Putamen (tissue), 1 donor: ENCODE measurements at places on chromosomes 2 and 18.

- DNase-seq = no peak
Observed at GRCh38 chr2:127388423-127389164, 819 bp upstream of the MAP3K2 start.

DNA sequence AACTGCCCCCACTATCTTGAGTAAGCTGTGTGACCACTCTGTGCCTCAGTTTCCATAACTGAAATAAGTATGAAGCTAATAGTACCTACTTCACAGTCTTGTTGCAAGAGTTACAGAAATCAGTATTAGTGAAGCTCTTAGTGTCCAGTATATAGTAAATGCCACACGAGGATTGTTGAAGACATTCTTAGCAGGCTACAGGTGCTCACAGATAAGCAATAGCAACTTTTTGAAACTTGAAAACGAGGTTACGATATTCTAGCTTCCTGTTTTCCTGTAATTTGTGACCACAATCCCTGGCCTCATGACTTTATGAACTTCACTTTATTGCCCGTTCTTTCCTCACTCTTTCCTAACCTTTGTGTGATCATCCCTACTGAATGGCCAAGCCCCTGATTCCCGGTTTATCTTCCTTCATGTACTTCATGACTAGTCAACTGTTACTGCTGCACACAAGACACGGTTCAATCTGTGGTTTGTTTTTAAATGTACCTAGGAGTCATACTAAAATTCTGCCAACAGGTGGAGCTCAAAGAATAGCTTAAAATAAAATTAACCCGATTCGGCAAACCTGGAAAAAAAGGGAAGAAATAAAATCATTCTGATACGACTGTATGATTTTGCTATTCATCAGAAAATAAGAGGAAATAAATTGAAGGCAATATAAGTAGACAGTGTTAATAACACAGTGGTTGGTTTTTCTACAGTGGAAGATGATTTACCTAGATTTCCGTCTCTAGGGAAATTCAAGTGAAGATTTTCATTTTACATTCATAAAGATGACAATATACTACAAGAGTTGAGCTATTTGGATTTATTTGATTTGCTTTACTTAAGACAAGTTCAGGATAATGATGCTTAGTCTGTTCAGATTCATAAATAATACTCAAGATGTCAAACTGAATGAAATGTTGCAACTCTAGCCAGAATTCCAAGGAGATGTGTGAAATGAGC, 38.1 kb upstream of the STAT1 start:
- peak; percentile 39 for DNase-seq

DNA sequence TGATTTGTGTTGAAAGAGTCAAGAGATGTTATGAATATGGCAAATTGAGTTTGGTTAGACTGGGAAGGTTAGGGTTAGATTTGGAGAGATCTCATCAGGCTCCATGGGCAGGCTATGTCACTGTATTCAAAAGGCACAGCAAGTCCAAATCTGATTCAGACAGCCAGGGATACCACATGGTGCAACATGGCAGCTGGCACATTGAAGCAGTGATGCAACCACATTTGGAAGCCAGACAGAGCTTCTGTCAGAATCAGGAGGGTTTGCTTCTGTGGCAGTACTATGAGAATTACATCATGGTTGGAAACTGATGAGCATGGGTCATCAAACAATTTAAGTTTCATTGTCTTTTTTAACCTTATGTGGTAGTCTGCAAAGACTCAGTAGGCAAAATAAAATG, 772.2 kb downstream of the SUCLG1 start:
- peak; percentile 82 for DNase-seq

DNA sequence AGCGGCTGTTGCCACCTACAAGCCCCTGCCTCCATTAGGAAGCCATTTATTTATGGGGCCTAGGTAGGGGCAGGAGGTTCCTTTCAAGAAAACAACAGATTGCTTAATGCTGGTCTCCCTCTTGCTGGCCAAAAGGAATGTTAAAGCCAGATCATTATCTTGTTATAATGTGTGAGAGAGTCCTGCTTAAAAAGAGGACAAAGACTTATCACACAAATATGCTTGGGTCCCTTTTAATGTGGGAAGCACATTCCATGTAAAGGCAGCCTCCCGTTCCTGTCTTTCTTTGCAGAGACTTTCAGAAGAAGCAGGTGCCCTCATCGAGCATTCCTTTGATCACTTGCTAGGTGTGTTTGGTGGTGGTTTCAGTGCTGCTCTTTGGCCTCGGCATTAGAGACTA, 76.4 kb downstream of the AGAP1 start:
- DNase-seq = no peak

DNA sequence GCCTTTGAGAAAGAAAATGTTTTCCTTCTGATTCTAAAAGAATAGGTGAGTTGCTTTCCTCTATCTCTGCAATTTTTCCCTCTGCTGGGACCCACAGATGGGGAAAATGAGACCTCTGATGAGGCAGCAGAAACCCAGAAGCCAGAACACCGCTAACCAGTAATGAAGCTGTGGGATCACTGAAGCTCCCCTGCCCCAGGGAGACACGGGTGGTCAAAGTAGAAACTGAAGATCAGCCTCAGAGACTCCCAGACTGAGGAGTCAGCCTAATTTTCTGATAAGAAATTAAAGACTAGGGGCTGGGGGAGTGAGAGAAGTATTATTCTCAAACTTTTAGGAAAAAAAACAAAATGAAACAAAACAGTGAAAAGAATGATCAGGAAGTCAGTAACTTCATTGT, 30.1 kb downstream of the CD8B start:
- no peak for DNase-seq

- no peak for DNase-seq
Observed at GRCh38 chr18:74577019-74577418, 20.7 kb upstream of the ZNF407 start.

DNA sequence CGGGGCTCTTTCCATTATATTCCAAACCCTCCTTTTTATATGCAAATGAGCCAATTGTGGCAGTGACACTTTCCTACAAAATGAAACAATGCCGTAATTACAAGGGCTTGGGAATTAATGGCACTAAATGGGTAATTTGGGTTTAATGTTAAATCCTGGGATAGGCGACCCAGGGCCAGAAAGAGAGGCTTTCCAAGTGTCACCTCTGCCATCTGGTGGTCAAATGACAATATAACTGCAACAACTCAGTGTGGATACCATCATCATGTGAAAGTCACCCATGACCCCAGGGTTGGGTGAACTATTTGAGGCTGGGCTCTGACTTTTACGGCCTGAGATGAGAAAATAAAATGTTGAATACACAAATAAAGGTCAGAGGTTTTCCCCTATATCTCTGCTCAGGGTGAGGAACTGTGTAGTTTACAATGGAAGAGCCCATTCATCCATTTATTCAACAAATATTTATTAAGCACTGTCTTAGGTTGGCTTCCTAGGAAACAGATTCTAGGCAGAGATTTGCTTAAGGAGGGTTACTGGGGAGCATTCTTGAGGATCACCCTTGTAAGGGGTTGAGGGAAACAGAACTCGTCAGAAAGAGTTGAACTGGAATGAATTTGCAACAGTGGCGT, 13.6 kb upstream of the THADA start:
- no peak for DNase-seq

DNA sequence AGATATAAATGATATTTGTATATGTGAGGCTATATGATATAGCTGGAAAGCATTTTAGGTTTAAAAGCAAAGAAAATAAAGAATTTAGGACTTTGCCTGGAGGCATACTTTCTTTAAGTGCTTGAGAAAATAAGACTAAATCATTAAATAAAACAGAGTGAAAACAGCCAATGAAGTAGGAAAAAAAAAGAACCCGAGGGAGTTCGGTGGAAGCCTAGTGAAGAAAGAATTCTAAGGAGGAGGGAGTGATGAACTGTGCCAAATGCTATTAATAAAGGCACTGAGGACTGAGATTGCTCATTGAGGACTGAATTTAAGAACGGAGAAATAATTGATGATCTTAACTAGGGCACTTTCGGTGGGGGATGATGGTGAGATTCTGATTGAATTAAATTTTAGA, 573.5 kb downstream of the DSC3 start:
- no peak for DNase-seq

GRCh38 chr2:185934232-185934631, 195.6 kb downstream of the FSIP2 start:
- DNase-seq = no peak

GRCh38 chr2:97713296-97714083, at the start of gene ZAP70:
Gene ZAP70, plus strand, starts transcription at chr2:97713576. Its CDS starts 10,461 bp downstream, at chr2:97724037.
- no peak for DNase-seq
